Activated naive CD4-positive, alpha-beta T cell (primary cell): ENCODE measurements at places on chromosomes 16 and 17.

DNA sequence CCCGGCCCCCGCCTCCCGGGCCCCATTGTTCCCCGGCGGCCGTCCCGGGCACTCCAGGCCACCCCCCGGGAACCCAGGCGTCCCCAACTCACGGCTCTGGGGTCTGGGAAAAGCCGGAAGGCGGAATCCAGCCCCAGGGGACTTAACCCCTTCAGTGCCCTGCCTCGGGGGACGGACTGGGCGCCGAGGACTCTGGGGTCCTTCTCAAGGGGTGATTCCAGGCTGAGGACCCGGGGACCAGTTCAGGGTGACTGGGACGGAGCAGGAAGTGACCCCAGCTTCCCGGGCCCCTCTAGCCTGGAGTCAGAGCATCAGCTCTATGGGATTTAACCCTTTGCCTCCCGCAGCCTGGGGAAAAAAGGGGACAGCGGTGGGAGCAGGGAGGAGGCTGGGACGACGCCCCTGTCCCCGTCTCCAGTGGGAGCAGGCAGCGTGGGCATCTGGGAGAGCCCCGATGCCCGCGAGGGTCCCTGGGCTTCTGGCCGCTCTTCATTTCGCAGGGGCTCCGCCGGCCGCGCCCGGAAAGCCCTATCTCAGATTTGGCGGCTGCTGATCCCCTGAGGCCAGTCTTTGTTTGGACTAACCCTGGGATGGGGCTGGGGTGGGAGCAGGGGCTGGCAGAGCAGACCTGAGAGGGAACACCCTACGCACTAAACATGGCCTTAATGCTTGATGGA is at the start of gene ZNF629:
Gene ZNF629, minus strand, starts transcription at position 270 of the 677 bp plus-strand sequence. CDS start 2,723 bp downstream, outside the sequence.
- DNase-seq: peak; percentile 13

GRCh38 chr17:43350888-43351361 is 47.9 kb upstream of the ARL4D start:
- DNase-seq: no peak

DNA sequence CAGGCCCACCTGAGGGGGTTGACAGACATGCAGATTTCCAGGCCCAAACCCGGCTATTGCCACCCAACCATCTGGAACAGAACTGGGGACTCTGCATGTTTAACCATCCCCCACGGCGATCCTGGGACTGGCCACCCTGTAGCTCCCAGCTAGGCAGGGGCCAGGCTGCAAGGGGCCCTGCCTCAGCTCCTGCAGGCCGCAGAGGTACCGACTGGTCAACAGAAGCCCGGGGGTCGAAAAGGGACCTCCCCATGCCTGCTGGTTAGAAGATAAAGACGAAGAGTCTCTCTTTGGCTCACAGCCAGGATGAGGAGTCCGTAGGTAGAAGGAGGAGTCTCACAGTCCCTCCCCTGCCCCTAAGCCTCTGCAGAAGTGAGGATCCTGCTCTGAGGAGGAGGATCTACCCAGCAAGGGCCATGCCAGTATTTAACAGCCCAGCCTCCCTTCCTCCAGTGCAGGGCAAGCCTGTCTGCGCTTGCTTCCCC is 223.4 kb upstream of the TNRC6C start:
- no peak for DNase-seq

GRCh38 chr17:34447406-34447805 is 84.4 kb upstream of the CCL1 start:
- no peak for DNase-seq

DNA sequence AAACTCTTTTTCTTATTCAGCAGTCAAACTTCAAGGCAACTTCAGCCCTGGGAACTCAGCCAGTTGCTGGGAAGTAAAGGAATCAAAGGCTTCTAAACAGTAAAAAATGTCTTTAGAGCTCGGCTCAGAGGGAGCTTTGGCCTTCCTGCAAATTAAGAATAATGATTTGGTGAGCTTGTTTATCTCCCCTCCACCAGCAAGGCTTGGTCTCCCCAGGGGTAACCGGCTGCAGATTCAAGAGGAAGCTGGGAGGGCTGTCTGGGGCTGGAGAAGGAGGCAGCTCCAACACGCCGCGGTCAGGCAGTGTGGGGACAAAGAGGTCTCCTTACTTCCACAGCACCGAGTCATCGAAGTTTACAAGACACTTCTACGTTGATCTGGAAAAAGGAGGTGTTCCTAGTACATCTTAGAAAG is 17.7 kb upstream of the DOC2B start:
- DNase-seq: no peak

DNA sequence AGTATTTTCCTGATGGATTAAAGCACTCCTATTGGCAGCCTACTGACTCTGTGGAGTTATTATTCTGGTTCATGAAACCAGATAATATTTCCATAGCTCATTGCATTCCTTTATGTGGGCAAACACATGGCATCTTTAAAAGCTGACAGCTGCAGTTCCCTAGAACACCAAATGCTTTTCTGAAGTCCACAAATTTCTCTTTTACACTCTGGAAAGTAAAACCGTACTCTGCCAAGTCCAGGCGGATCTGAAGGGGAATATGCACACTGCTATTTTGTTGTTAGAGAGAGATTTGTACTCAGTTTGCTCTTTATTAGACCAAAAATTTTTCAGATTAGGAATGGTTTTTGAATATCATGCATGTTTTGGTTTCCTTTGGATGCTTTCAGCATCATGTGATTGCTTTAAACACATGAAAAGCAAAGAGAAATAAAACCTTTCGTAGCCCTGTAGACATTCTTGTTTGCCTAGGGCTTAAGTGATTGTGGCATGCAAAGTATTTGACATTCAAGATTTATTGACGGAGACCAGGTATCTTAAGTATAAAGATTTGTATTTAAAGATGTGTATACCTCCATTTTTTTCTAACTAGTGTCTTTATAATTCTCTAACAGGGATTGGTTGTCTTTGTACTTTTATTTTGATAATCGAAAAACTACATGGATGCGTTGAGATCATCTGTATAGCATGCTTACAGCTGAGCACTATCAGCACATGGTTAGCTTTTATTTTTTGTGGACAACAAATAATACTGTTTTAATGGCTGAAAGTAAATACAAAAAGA is 19.5 kb downstream of the SEC14L1 start:
- DNase-seq: no peak

GRCh38 chr16:21656795-21657768 is 4.7 kb upstream of the IGSF6 start:
- DNase-seq: no peak

GRCh38 chr16:3060339-3061127 is 4.9 kb upstream of the IL32 start:
- DNase-seq: no peak

GRCh38 chr17:43778337-43779144 is at the start of gene DUSP3:
TSS of gene DUSP3 (minus strand) at chr17:43778977. CDS start at chr17:43778924, 53 bp downstream.
- peak; percentile 28 for DNase-seq

DNA sequence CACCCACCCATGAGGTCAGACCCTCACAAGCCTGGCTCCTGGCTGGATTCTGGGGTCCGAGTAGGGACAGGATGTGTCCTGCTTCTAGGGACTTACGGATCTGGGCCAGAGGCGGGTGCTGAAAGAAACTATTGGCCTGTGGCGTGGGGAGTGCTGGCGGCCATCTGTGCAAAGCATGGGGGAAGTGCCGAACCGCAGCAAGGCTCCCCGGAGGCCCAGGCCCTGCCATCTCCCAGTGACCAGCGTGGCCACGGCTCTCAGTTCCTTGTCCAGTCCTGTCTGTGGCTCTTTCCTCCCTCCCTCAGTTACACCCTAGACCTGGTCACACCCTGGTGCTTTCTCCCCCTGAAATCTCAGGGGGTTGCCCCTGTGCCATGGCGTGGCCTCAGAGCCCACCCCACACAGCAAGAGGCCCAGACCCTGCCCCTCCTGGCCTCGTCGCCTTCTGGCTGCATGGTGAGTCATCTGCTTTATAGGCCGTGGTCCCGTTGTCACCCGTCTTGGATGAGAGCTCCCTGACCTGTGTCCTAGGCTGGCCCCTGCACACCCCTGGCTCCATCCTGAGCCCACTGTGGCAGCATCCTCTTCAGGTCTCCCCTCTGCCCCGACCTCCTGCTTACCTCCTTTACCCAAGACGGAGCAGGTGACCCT is 54.5 kb downstream of the PRMT7 start:
- no peak for DNase-seq

DNA sequence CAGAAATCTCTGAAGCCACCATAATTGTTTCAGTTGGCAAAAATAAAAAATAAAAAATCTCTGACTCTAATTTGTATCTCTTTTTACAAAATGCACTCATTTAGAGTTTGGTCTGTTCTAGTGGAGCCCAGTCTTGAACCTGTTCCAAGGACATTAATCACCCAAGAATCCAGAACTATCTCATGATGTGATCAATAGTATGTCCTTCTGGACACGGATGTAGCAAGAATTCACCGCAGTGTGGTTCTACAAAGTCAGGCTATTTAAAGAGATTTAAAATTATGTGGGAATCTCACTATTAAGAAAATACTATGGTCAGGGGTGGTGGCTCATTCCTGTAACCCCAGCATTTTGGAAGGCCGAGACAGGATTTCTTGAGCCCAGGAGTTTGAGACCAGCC is 21.8 kb upstream of the ANKFN1 start:
- no peak for DNase-seq

- no peak for DNase-seq
Measured at GRCh38 chr17:63356337-63356757, 89.8 kb downstream of the CYB561 start.

- DNase-seq: no peak
Measured at GRCh38 chr16:8850279-8850885, 18.4 kb downstream of the CARHSP1 start.

DNA sequence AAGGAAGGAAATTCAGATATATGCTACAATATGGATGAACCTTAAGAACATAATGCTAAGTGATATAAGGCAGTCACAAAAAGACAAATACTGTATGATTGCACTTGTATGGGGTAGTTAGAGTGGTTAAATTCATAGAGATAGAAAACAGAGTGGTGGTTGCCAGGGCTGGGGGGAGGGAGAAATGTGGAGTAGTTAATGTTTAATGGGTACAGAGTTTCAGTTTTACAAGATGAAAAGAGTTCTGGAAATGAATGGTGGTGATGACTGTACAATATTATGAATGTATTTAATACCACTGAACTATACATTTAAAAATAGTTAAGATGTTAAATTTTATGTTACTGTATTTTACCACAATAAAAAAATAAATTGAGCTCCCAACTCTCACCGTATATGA is 157.9 kb downstream of the TOX3 start:
- DNase-seq: no peak

- no peak for DNase-seq
Measured at GRCh38 chr17:50492214-50492613, 13.6 kb downstream of the RSAD1 start.

DNA sequence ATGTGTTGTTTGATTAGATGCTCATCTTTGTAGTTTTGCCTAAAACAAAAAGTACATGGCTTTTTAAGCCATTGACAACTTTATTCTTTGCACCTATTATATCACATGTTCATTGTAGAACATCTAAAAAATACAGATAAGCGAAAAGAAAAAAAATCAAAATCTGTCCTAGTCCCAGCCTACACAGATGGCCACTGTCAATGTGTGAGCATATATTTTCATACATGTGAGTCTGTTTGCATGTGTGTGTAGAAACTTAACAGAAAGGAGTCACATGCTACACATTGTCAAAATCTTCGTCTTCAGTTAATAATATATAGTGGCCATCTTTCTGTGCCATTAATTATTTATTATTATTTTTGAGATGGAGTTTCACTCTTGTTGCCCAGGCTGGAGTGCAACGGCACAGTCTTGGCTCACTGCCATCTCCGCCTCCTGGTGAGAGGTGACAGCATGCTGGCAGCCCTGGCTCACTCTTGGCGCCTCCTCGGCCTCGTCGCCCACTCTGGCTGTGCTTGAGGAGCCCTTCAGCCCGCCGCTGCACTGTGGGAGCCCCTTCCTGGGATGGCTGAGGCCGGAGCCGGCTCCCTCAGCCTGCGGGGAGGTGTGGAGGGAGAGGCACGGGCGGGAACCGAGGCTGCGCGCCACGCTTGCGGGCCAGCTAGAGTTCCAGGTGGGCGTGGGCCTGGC is 68.5 kb upstream of the AMZ2 start:
- no peak for DNase-seq

DNA sequence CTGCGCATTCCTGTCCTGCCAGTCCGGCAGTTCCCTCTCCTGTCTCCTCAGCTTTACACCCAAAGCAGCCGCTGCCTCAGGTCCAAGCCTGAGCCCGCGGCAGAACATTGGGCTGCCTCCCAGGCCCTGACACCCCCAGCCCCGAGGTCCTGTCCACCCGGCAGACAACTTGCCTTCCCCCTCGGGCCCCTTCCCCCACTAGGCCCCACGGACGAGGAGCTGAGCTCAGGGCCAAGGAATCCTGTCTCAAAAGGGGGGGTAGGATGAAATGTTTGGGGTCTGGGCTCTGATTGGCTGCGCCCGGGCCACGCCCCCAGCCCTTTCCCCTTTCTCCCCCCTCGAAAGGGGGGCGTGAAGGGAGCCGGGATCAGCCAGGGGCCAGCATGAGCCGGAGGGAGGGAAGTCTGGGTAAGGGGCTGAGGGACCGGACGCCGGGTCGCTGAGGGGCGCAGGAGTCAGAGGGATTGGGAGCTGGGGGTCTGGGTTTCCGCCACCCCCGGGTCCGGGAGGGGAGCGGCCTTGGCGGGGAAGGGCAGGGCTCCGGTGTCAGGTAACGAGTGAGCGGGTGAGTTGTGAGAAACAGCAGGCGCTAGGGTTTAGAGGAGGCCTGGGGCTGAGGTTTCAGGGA is at the start of gene CTF1:
Gene CTF1, plus strand, starts transcription at position 354 of the 628 bp plus-strand sequence. Its CDS starts 30 bp downstream, at position 384.
- DNase-seq: no peak

DNA sequence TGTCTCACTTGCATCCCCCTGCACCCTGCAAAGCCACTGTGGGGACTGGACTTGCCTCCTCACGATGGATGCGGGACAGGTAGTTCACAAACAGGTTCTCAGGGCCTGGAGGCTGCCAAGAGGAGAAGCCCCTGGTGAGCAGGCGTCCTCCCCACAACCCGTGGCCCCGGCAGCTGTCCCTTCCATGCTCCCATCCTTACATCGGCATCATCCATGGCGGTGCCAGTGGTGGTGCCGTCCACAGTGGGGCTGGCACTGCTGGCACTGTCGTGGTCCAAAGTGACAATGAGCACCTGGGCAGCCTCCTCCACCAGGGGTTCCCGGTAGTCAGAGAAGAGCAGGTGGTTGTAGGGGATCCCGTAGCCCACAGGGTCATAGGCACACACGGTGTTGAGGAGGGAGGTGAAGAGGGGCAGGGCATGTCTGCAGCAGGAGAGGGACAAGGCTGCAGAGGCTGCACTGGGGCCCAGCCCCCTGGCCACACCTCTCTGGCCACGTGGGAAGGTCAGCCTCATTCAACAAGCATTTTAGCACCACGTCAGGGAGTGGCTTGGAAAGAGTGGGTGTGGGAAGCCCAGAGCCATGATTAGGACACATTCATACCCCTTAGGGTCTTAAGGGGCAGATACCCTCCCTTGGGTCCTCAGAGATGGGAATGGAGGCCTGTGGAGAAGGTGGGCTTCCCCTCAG is 12.6 kb downstream of the HID1 start:
- DNase-seq: no peak

- no peak for DNase-seq
Measured at GRCh38 chr17:40850293-40850972, 16.6 kb downstream of the KRT12 start.

- DNase-seq: peak; percentile 83
Measured at GRCh38 chr17:80426671-80427326, 11.8 kb downstream of the ENDOV start.

DNA sequence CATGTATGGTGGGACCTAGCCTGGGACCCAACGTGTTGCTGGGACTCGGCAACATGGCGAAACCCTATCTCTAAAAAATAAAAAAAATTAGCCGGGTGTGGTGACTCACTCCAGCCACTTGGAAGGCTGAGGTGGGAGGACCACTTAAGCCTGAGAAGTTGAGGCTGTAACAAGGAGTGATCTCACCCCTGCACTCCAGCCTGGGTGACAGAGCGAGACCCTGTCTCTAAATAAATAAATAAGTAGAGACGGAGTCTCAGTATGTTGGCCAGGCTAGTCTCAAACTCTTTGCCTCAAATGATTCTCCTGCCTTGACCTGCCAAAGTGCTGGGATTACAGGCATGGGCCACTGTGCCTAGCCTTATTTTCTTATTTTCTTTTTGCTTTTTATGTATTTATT is 10.1 kb upstream of the CNP start:
- DNase-seq: no peak
